ENCODE measurements at places on chromosomes 4 and X. TPM values are rescaled to one million over a fixed set of nuclear protein-coding genes. Genes with fewer than 3 reads are reported as not detected.

Gene RBMXL3
- polyA plus RNA-seq: not detected

Gene FGF2
- 7.4 TPM for polyA plus RNA-seq

Gene AREG
- 146 TPM for polyA plus RNA-seq

Gene TLR1
- 10.1 TPM for polyA plus RNA-seq

Gene MAGEA9B
- not detected for polyA plus RNA-seq

Gene PITX2
- polyA plus RNA-seq: not detected
